ENCODE measurements at places on chromosomes 4 and X.
A peak's percentile ranks its signal among the peaks of the same experiment; 100 is the strongest.

GRCh38 chr4:161642708-161643107, 521.1 kb downstream of the FSTL5 start:
- DNase-seq, result no peak

- no peak for DNase-seq
These were observed 240.3 kb upstream of the TAPT1 start for GRCh38 chr4:16466581-16466980.

- DNase-seq, result no peak
These were observed 25.3 kb upstream of the GPC3 start for GRCh38 chrX:134010690-134011089.

DNA sequence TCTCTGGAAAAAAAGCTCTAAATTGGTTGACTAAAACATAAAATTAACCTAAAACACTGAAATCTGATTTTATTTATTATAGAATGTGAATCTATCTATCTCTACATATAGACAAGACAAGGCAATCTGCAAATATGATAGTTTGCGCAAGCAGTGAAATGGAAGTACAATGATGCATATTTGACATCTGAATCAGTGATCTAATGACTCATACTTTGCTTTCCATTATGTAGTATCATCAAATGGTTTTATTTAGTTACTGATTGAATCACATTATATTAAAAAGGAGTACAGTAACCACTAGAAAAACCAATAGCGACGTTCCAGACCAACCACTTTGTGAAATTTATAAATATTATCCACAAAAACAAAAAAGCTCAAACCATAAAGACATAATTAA, 1969.3 kb downstream of the PCDH7 start:
- no peak for DNase-seq

GRCh38 chr4:108175966-108176365, 7.2 kb upstream of the LEF1 start:
- no peak for DNase-seq

- DNase-seq, result no peak
These were observed 1049.9 kb upstream of the TENM3 start for GRCh38 chr4:181193131-181193930.

DNA sequence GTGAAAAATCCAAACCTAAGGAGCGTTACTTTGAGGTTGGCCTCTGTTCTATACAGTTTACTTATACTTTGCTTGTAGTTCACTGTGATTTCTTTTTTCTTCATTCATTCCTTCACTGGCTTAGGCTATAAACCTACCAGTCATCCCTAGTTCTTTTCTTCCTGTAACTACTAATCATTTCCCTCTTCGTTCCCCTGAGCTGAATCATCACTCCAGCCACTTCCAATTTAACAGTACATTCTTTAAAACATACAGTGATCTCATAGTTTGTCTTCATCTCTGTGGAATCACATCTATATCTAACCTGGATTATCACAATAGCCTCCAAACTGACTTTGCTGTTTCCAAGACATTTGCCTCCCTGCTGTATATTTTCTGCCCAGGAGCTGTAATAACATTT, 25.2 kb upstream of the NPFFR2 start:
- no peak for DNase-seq

- no peak for DNase-seq
These were observed 25.1 kb upstream of the UGT2B11 start for GRCh38 chr4:69239557-69240168.

DNA sequence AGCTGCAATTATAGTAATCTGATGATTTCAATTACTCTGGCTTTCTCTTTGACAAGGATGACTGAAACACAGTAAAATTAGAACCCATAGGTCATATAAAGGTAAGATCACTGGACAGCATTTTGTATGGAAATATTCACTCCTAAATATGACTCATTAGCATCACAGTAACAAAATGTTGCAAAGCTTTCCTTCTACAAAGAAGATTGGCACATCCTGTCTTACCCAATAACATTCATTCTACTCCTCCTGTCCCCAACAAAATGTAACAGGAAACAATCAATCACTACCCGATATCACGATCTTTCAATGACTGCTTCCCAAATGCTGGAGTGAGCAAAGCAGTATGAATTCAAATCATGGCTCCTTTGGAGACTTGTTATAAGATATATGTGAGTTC, 95.3 kb downstream of the FANCB start:
- no peak for DNase-seq

GRCh38 chrX:18537524-18537923, 112.1 kb downstream of the CDKL5 start:
- no peak for DNase-seq

- DNase-seq, result no peak
These were observed 20.9 kb upstream of the USP27X start for GRCh38 chrX:49858341-49858740.

DNA sequence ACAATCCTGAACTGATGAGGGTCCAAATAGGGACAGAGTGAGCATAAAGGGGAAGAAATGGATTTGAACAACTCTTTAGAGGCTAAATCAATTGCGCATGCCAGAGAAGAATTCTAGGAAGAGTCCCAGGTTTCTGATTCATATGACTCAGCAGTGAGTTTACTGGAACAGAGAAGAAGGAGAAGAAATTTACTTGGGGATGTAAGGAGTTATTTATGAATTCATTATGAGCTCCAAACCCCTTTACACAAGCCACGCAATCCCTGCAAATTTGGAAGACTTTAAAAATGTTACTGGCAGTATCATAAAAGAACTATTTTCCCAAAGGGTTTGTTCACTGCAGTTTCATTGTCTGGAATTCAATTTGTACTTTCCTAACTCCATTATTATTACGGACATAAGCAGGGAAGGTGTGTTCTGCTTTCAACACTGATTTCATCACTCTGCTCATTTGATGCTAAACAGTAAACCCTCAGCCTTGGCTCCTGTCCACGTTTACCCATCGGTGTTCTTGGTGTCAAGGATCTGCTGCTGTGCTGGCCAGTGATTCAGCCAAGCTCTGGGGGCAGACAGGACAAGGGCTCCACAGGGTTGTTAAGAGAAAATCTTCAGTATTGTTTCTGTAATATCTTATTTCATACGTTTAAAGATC, 273.7 kb downstream of the HNRNPD start:
- no peak for DNase-seq

GRCh38 chr4:108301545-108302251, 133.0 kb upstream of the LEF1 start:
- no peak for DNase-seq

DNA sequence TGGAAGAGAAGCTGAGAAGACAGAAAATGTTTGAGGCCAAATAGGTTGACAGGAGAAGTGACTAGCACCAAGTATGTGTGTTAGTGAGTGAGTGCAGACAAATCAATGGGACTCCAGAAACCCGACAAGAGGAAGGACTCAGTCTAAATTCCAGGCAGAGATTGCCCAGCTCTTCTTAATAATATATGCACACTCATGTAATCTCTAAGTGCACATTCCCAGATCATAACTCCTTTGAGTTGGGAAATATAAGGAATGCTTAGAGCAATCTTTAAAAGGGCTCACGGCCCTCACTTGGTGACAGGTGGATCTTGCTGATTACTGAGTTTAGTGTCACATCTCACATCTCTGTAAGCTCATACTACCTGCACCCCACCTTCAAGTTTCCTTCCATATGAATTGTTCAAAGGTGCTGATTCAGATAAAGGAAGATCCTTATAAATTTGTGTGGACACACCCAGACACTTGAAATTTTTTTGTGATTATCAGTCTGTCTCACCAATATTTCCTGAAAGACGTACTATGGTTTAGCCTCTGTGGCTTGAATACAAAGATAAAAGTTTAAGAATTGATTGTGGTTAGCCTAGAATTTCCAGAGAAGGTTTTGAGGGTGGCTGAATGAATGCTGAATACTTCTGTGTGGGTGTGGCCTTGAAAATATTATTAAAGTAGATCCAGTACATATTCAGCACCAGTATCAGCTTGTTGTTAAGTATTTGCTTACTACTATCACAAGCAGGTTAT, 205.1 kb upstream of the UGT8 start:
- DNase-seq, result no peak

GRCh38 chr4:168859888-168860694, 150.0 kb downstream of the CBR4 start:
- no peak for DNase-seq

- no peak for DNase-seq
These were observed 42.6 kb downstream of the ADGRA3 start for GRCh38 chr4:22473268-22473667.

DNA sequence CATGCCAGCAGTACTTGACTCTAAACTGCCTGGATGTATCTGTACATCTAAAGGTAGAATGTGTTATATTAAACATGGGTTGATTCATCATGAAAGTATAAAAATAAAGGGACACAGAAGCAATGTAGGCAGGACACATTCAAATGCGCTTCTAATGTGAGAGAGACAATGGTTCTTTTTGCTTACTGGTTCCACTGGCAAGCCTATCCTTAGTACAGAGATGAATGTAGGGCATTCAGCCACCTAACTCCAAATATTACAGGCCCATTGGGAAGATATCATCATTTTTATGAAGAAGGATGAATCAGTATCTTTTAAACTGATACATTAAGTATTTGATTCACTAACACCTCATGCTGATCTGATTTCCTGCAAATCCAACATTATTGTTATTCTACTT, 18.0 kb downstream of the CDKL2 start:
- no peak for DNase-seq

GRCh38 chr4:158018221-158018830, 154.5 kb downstream of the GASK1B start:
- no peak for DNase-seq

GRCh38 chrX:53571494-53571893, 115.0 kb downstream of the HUWE1 start:
- DNase-seq, result no peak

GRCh38 chr4:27000820-27001219, 140.2 kb downstream of the STIM2 start:
- no peak for DNase-seq

GRCh38 chrX:134172588-134173259, 64.3 kb upstream of the CCDC160 start:
- no peak for DNase-seq

GRCh38 chr4:171875291-171875690, 62.1 kb downstream of the GALNTL6 start:
- DNase-seq, result no peak

DNA sequence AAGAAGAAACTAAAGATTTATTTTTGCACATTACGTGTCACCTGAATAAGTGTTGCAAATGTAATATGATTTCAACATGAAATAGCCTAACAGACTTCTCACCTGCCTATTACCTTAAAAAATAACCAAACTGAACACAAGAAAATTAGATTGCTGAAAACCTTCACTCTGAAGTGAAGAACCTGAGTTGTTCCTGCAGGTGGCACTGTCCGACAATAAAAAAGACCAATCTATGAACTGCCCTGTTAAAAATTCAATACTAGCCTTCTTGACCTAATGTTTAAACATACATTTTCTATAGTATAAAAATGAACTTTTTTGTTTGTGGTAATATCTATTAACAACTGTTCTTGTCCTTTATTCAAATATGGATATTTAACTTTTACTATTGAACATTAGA, 69.2 kb upstream of the PNPLA4 start:
- DNase-seq, result no peak

DNA sequence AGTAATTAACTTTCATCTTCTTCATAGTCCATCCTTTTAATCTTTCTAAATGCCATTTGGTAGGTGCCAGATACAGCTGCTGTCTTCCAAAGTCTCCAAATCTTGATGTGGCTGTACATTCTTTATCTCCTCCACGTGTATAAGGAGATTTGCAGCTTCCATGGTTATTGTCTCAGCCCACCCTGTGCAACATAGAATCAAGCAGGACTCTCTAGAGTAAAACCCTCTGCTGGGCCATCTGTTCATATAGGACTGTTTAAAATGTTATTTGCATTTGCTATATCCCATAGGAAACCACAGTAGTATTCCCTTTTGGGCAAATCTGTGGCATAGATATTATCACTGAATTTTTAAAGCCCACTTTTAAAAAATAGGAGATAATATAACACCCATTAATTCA, 527.2 kb upstream of the EPHA5 start:
- no peak for DNase-seq

- DNase-seq, result no peak
These were observed 19.7 kb upstream of the CRMP1 start for GRCh38 chr4:5912614-5913019.

- DNase-seq, result peak; percentile 47
These were observed at the start of gene AMMECR1 for GRCh38 chrX:110317820-110318663. TSS of gene AMMECR1 (minus strand) at chrX:110318085. CDS start at chrX:110318071, 14 bp downstream.

- DNase-seq, result no peak
These were observed at the start of gene DUSP9 for GRCh38 chrX:153646620-153647373. TSS of gene DUSP9 (plus strand) at chrX:153647203. CDS start at chrX:153647954, 751 bp downstream.

GRCh38 chr4:137648531-137648930, 116.2 kb upstream of the PCDH18 start:
- DNase-seq, result no peak

DNA sequence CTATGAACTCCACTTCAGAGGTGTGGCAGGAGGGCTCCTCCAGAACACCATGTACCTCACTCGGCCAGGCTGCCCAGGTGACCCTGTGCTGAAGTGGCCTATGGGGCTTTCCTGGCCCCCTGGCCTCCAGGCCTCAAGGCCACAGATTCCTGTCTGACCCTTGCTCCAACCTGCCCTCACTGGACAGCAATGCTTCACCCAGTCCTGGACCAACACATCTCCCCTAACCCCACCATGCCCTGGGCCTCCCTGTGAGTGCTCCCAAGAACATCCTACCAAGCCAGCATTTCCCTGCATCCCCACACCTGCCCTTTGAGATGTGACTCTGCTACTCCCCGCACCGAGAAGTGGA, 10.5 kb downstream of the ZFYVE28 start:
- no peak for DNase-seq

DNA sequence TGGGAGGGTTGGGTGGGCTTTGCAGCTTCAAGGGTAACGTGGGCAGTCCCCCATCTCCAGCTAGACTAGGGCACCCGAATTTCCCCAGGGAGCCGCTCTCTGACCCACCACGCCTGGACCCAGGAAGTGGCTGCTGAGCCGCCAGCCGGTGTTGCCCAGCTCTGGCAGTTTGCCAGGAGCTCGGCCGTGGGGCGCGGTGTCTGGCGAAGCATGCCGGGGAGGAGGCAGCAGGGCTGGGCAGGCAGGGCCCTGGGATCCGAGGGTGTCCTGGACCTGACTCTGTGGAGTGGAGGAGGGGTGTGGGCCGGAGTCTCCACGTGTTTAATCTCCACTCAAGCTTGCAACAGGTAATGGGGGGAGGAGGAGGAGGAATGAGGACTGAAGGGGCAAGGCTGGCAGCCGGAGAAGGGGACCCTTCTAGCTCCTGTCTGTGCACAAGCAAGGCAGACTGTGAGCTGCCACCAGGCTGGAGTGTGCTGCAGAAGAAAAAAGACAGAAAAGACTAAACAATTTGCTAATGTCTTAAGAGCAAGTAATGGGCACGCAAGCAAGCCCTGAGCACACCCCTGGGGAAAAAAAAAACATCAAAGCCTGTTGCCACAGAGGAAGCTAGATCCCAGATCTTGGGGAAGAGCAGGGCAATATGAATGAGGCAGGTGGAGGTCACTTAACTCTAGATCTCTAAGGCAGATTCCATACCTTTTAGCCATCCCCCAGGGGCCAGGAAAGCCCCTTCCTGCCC, 2.4 kb downstream of the LONRF3 start:
- DNase-seq, result no peak

All from stimulated activated CD4-positive, alpha-beta T cell treated with anti-CD3 and anti-CD28 coated beads, Interleukin-1b, Interleukin-23, amount 100 ng/mL, for 1 hour (primary cell).